ENCODE measurements at places on chromosomes 2 and 18. TPM values are rescaled to one million over a fixed set of nuclear protein-coding genes. Genes with fewer than 3 reads are reported as not detected.
A peak's percentile ranks its signal among the peaks of the same experiment; 100 is the strongest.

GRCh38 chr2:217418544-217418943, 558.7 kb upstream of the TNP1 start:
- DNase-seq = no peak

- DNase-seq = peak; percentile 47
Observed at GRCh38 chr2:96148410-96149217, 3.4 kb upstream of the DUSP2 start.

DNA sequence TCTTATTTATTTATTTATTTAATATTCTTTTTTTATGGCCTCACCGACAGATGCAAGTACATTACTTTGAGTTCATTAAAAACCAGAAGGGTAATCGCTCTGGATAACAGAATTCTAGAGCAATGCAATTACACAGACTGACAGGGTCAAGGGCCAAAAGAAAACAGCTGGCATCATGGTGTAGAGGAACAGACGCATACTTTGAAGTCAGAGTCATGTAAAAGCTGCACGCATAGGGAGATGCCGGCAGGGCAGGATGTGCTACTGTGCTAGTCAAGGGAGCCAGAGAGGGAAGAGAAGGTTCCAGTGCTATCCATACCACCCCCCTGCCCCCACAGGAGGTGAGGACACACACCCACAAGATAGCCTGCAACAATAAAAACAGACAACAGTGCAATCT, 115.2 kb upstream of the TFCP2L1 start:
- DNase-seq = no peak

GRCh38 chr2:150710916-150711315, 223.4 kb upstream of the RND3 start:
- DNase-seq = no peak

DNA sequence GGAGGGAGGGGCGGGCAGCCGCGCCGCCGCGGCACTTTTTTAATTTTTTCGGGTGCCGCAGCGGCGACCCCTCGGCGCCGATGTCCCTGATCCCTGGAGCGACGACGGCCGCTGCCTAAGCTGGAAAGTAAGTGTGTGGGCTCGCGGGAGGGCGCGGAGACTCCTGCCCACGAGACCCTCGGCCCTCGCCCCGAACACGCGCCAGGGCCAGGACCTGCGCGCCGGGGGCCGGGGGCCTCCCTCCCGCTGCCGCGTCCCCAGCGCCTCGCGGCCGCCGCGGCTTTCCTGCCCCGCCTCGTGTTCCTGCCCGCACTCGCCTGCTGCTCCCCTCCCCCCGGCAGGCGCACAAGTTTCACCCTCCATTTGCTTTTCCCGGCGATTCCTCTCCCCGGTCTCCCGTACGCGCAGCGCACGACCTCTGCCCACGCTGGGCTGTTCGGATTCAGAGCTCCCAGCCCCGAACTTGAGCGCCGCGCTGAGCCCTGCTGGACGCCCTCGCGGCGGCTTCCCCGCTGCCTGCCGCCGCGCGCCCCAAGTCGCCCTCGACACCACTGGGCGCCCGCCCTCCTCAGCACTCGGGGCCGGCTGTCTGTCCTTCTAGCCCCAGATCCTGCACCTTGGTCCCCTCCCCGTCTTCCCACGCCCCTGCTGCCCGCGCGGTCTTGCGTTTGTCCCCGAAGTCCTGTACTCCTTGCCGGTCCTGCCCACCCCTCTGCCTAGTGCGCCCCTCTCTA, 507 bp downstream of the PKP4 start:
- DNase-seq = peak; percentile 76

GRCh38 chr2:36173760-36174404, 181.7 kb upstream of the CRIM1 start:
- no peak for DNase-seq

- DNase-seq = no peak
Observed at GRCh38 chr2:236943841-236944513, 141.7 kb upstream of the COPS8 start.

GRCh38 chr2:117562654-117563053, 251.8 kb upstream of the DDX18 start:
- DNase-seq = no peak

CABLES1 gene
- 4.9 TPM for total RNA-seq

FSHR gene
- 0.95 TPM for total RNA-seq

RGPD3 gene
- 0.45 TPM for total RNA-seq

Measured in cardiac muscle cell (in vitro differentiated cells and primary cell).